ENCODE measurements at places on chromosomes 11 and 22. TPM values are rescaled to one million over a fixed set of nuclear protein-coding genes. Genes with fewer than 3 reads are reported as not detected.

NPAS4 gene
- total RNA-seq: not detected

BIRC3 gene
- 4.7 TPM for total RNA-seq

OR51E1 gene
- not detected for total RNA-seq

- DNase-seq: no peak
- no peak overlapping the region for H3K27ac ChIP-seq
Observed at GRCh38 chr22:29331213-29331612, 15.7 kb upstream of the RASL10A start.

DNA sequence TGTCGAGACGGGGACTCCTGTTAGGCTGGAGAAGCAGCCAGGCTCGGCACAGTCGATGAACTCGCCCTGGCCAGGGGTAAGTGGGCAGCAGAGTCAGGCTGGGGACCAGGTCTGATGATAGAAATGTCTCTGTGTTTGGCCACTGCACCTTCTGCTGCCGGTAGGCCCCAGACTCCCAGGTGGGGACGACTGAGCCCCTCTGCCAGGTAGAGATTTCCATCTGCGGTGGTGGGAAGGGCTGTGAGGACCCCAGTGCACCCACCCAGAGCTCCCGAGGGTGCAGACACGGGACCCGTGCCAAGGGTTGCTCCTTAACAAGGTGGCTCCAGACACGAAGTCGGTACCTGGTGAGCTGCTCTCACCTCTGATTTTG is 862.5 kb downstream of the TBC1D22A start:
- no peaks in the 10 kb centered on the region for H3K36me3 ChIP-seq
- no peaks in the 10 kb centered on the region for H3K27me3 ChIP-seq
- H3K27ac ChIP-seq: no peak overlapping the region
- H3K4me3 ChIP-seq: no peak overlapping the region

- no peak for DNase-seq
- no peaks in the 10 kb centered on the region for H3K27me3 ChIP-seq
- no peak overlapping the region for H3K4me3 ChIP-seq
- H3K4me1 ChIP-seq: no peaks in the 10 kb centered on the region
Observed at GRCh38 chr11:93952082-93952780, 68.9 kb upstream of the HEPHL1 start.

DNA sequence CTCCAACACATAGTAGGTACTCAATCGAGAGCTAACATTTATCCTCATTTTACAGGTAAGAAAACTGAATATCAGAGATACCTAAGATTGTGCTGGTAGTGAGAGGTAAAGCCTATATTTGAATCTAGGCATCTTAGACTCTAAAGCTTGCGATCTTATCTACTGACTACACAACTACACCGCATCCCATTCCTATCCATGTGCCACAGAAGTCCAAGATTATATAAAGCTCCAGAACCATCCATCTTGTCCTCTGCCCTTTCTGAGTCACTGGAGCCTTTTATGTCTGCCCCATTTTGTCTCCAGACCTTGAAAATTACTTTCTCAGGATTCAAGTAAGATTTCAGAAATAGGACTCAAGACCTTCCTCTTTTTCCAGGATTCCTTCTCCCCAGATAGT is 84.4 kb downstream of the OR5AK2 start:
- H3K4me1 ChIP-seq: no peaks in the 10 kb centered on the region
- H3K27ac ChIP-seq: no peak overlapping the region
- 0 out of 2 replicates have a peak, but pooled peaks cover 2% of the 10 kb centered on the region for H3K27me3 ChIP-seq
- no peak overlapping the region for H3K4me3 ChIP-seq

DNA sequence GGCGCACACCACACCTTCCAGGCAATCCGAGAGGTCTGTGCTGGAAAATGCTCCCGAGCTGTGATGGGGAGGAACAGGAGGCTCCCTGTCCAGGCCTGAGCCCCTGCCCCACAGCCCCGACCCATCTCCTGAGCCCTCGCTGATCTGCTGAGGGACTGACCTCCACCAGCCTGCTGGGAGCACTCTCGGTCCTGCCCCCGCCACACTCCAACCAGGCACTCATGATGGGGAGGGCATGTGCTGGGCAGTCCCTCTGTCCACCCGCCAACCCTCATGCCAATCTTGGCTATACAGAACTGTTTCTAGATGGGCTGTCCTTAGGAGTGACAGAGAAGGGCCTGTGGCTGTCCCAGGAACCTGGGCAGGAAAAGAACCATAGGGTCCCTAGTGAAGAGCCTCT is 70.8 kb downstream of the TRMU start:
- H3K27me3 ChIP-seq: no peaks in the 10 kb centered on the region
- DNase-seq: no peak
- no peaks in the 10 kb centered on the region for H3K36me3 ChIP-seq
- no peaks in the 10 kb centered on the region for H3K4me1 ChIP-seq
- no peak overlapping the region for H3K4me3 ChIP-seq

Measured in HCT116 (cell line).